ENCODE measurements at places on chromosomes 6 and 20.

- DNase-seq, result peak; percentile 22
These were observed 17.7 kb upstream of the MYB start for GRCh38 chr6:135163440-135163738.

- no peak for DNase-seq
These were observed 66.9 kb downstream of the PYGB start for GRCh38 chr20:25314497-25315417.

- no peak for DNase-seq
These were observed 109.1 kb downstream of the MAN1A1 start for GRCh38 chr6:119240257-119241110.

GRCh38 chr20:54048481-54048880 lies 21.9 kb downstream of the BCAS1 start:
- no peak for DNase-seq

DNA sequence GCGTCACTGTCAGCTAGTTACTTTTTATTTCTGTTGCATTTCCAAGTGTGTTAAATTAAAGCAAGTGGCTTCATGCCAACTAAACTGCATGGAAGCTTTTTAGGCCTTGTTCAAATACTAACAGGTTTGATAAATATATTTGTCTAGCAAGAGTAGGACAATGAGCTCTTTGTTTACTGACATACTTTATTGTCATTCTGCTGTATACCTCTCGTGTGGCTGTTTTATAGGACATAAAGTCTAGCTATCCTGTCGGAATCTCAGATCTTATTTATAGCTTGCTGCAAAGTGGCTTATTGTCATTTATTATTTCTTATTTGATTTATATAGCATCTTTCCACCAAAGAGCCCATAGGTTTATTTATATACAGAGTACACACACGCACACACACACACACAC lies 711.1 kb downstream of the KIF16B start:
- DNase-seq, result no peak

DNA sequence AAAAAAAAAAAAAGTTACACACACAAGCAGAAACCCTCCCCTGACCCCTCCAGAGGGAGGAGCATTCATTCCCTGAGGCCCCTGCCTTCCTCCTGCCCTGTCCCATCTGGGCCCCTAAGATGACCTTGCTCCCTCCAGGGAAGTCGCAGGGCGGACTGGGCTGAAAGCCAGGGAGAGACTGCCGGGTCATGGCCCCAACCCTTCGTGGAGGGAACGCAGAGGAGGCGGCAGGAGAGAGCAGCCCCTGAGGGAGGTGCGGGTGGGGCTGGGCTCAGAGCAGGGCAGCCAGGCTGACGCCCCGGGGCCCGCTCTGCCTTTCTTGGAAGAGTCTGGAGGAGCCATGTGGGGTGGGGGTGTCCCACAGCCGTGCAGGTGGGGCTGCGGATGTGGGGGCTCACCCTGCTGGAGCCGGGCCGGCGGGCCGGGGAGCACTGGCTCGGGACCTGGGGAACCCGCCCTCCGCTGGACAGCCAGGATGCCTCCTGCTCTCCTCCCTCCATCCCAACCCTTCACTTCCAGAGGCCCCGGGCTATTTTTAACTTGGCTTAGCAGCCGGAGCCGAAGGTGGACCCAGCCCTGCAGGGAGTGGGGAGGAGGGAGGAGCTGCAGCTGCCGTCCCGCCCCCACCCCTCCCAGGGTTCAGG lies 15.0 kb upstream of the ABHD16B start:
- DNase-seq, result no peak

Measured in CD8-positive, alpha-beta T cell (primary cell).